ENCODE measurements at places on chromosomes 2 and 18. TPM values are rescaled to one million over a fixed set of nuclear protein-coding genes. Genes with fewer than 3 reads are reported as not detected.

Gene RAD51AP2
- not detected for total RNA-seq

Gene SERPINB12
- not detected for total RNA-seq

Gene RIT2
- total RNA-seq: not detected

Gene ZC3H6
- 5.4 TPM for total RNA-seq

Gene TGFA
- not detected for total RNA-seq

Gene ALPP
- total RNA-seq: not detected

Gene IL1RL1
- 0.77 TPM for total RNA-seq

Gene ANKRD62
- total RNA-seq: not detected

Gene ERMN
- total RNA-seq: not detected

Gene VWA3B
- not detected for total RNA-seq

Gene SOCS6
- 51.1 TPM for total RNA-seq

Gene HOXD13
- 7.5 TPM for total RNA-seq

Gene PHOSPHO2
- 1.5 TPM for total RNA-seq

Gene PCARE
- total RNA-seq: not detected
